GM23248 (cell line): ENCODE measurements at places on chromosomes 5 and 9. TPM values are rescaled to one million over a fixed set of nuclear protein-coding genes. Genes with fewer than 3 reads are reported as not detected.

DNA sequence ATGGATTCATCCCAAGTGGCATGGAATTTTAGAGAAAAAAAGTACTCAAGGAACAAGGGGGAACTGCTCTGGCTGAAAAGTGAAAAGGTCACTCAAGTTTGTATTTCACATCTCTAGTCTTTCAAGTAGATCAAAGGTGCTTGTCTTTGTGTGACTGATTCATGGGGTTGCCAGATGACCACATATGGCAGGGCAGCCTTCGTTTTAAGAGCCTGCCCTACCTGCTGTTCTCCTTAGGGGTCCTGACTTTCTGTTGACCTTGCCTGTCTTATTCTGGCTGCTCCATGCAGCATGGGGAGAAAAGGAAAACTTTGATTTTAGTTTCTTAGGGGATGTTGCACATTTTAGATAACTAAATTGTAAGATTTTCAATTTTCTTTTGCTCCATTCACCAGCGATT is 877.7 kb downstream of the TLE1 start:
- DNase-seq: no peak

DNA sequence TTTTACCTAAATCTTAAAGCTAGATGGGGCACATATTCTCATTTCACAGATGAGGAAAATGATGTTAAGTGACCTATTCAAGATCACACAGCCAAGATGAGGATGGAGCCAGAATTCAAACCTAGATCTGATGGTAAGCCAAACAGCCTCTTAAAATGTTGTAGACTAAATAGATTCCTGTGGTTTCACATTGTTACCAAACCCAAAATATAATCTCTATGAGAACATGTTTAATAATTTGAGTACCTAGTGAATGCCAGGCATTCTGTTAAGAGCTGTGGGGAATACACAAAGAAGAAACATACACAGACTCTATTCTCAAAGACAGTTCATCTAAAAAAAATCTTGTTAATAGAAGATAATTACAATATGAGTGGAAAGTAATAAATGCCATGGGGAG is 25.2 kb downstream of the HOMER1 start:
- DNase-seq: peak; percentile 44

- DNase-seq: peak; percentile 24
Observed at GRCh38 chr9:123375469-123376132, 19.6 kb downstream of the CRB2 start.

DNA sequence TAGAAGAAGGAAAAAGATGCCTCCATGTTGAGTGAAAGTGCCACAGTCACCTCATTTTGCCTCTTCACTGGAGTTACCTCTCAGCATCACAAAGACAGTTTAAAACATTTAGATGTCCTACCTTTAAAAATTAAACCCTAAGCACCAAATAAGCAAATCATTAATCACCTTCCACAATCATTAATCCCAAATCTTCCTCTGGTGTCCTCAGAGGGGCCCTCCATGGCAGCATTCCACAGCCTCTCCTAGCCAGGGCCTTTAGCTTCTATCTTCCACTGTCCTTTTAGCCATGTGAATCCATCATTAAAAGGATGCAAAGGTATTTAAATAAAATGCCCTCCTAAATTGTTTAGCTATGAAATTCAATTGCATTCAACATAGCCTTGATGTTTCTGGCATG is 310.8 kb downstream of the PDE4D start:
- DNase-seq: no peak

- peak; percentile 75 for DNase-seq
Observed at GRCh38 chr5:137361280-137361679, 137.8 kb downstream of the SPOCK1 start.

GRCh38 chr9:99826579-99826978 is 4.9 kb downstream of the NR4A3 start:
- peak; percentile 25 for DNase-seq

GRCh38 chr5:50665091-50665490 is 1.3 kb upstream of the PARP8 start:
- no peak for DNase-seq

- no peak for DNase-seq
Observed at GRCh38 chr9:133837627-133838597, 99.8 kb upstream of the SARDH start.

DNA sequence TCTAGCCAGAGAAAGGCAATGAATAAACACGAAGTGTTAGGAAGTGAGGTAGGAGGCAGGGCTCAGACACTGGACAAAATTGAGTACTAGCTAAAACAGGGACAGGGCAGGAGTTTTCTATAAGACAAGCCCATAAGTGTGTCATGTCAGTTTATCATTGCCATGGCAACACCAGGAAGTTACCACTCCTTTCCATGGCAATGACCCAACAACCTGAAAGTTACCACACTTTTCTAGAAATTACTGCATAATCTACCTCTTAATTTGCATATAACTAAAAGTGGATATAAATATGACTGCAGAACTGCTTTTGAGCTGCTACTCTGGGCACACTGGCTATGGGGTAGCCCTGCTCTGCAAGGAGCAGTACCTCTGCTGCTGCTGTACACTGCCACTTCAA is 442.5 kb upstream of the COX7C start:
- DNase-seq: no peak

DNA sequence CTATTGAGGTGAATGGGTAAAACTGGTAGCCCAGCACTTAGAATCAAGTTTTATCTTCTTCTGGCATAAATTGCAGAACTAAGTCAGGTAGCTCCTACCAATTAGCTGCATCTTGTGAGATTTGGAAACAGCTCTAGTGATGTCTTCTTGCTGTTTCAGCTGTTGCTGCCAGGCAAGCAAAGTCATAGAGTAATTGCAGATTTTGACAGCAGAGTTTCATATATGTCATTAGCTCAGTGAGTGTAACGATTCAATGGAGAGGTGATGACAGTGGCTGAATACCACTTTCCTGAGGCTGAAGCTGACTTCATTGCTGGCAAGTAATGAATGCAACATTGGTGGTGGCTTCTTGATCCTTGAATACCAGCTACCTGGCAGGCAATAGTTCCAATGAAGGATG is 1109.7 kb upstream of the CDH18 start:
- DNase-seq: no peak

- no peak for DNase-seq
Observed at GRCh38 chr5:178309271-178310013, 76.8 kb upstream of the PHYKPL start.

DNA sequence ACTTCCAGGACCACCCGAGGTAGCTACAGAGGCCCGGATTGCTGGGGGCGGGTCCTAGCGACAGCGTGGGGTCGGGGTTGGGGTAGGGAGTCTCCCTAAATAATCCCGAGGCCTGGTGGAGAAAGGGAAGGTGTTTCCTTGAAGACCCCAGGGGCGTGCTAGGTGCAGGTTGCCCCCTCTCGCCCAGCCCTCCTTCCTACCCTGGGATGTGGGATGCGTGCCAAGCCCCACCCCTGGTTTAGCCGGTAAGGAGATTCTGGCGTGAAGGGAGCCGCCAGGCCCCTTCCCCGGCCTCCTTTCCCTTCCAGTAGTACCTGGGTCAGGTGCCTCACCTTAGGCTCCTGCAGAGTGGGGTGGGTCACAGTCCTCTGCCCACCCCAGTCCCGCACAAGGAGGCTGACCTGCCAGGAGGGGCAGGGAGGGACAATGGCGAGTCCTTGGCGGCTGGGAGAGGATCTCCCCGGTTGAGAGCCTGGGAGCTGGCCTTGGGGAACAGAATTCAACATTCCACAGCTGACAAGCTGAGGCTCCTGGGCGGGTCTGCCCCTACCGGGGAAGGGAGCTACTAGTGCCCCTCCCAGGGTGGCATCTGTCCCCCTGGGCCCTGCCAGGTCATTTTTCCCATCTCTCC is 674 bp downstream of the TSPAN17 start:
- peak; percentile 47 for DNase-seq

DNA sequence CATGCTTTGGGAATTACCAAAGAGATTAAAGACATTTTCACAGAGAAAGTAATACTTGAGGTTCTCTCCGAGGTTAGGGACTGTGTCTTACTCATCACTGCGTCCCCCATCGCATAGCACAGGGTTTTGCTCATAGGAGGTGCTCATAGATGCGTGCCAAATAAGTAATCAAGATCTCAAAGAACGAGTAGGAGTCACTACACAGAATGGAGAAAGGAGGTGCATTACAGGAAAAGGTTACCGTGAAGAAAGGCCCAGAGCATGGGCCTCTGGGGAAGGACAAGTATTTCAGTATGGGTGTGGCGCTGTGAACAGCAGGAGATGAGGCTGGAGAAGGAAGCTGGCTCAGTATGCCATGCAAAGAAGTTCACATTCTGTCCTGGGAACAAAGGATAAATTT is 182.4 kb downstream of the ACTL7B start:
- peak; percentile 87 for DNase-seq

- no peak for DNase-seq
Observed at GRCh38 chr5:56498759-56499395, 265.7 kb upstream of the ANKRD55 start.

GRCh38 chr9:10525972-10526371 is 86.8 kb downstream of the PTPRD start:
- DNase-seq: no peak

- no peak for DNase-seq
Observed at GRCh38 chr5:23579566-23579965, 72.2 kb downstream of the PRDM9 start.

GRCh38 chr5:103000089-103000488 is 119.8 kb downstream of the GIN1 start:
- DNase-seq: no peak

- peak; percentile 51 for DNase-seq
Observed at GRCh38 chr5:179404321-179405053, 59.2 kb upstream of the ADAMTS2 start.

DNA sequence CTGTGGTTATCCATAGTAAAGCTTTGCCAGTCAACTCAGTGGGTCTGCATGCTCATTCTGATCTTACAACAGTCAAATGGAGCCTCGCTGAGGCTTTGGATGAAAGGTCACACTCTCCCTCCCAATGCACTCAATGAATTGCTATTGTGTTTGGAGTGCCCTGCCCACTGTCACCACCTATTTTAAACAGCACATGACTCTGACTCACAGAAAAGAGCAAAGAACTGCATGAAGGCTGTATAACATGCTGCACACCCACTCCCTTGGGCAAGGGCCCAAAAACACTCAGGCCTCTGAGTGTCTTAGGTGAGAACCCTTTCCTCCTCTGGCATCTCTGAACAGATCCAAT is 118.7 kb upstream of the CCDC112 start:
- DNase-seq: peak; percentile 79

- DNase-seq: no peak
Observed at GRCh38 chr9:79149585-79149984, 422.2 kb upstream of the TLE4 start.

DNA sequence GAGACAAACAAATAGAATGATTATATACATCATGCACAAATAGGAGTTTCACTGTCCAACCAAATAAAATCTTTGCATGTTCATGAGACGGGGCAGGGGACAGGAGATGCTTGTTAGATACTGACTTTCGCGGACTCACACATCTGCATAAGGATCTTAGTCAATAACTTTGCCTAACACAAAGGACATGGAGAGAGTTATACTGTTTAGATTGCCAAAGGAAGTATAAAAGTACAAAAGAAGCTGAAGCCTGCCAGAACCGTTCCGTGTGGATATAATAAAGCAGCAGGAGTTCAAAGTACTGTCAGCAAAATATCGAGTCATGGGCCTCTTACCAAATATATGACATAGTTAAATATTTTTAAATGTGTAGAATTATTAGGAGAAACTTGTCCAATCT is 1148.4 kb downstream of the EFNA5 start:
- DNase-seq: no peak

DNA sequence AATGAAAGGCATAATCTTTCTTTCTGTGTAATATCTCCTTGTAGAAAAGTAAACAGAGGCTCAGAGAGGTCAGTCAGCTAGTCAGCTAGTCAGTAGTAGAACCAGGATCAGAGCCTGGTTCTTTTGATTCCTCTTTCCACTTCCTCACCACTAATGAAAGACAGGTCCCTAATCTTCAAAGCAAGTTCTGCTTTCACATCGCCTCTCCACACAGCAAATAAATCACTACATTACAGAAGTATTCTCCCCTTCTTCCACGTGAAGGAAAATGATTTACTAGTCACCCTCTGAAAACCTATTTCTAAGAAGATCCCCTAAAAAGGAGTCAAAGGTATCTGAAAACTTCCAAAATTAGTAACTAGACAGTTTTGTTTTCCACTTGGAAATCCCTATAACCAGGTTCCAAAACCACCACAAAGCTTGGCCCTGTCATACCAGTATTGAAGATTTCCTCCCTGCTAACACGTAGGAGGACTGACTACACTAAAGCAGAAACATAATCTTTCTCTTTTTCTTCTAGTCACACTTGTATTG is 140.5 kb upstream of the TARS1 start:
- peak; percentile 23 for DNase-seq

DNA sequence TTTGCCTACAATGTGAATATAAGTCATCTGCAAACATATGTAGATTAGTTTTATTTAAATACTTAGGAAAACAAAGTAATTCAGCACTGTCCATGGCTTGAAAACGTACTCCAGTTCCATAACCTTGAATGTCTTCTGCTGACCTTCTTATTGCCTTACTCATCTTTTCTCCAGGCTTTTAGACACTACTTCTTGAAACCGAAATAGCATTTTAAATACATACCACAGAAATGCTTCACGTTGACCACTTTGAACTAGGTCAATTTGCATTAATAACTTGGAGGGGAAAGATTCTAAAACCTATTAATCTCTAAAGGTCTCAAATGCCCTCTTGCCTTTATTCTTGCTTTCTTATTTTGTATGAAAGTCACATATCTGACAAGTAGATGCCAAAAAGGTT is 995.4 kb upstream of the ACO1 start:
- DNase-seq: no peak

NEURL1B gene
- total RNA-seq: 0.38 and 1.8 TPM in 2 replicates

ADGRV1 gene
- not detected in 2 replicates for total RNA-seq

HMMR gene
- total RNA-seq: 10.7 and 13.9 TPM in 2 replicates

DRD1 gene
- total RNA-seq: not detected in 2 replicates

PCYOX1L gene
- total RNA-seq: 10.7 and 12.6 TPM in 2 replicates

GPX3 gene
- total RNA-seq: 2.4 and 3.0 TPM in 2 replicates

SPATA31E1 gene
- not detected in 2 replicates for total RNA-seq

OBP2B gene
- not detected in 2 replicates for total RNA-seq

ENTREP1 gene
- total RNA-seq: 0.25 TPM in 1 of 2 replicates, not detected in the other

SLC6A19 gene
- not detected in 2 replicates for total RNA-seq

YTHDC2 gene
- 10.3 and 21.5 TPM in 2 replicates for total RNA-seq

HACD4 gene
- 4.7 and 7.5 TPM in 2 replicates for total RNA-seq
